ENCODE measurements at places on chromosomes 4 and X.

GRCh38 chr4:37802068-37802666 lies 24.3 kb upstream of the PGM2 start:
- peak; percentile 15 for DNase-seq

DNA sequence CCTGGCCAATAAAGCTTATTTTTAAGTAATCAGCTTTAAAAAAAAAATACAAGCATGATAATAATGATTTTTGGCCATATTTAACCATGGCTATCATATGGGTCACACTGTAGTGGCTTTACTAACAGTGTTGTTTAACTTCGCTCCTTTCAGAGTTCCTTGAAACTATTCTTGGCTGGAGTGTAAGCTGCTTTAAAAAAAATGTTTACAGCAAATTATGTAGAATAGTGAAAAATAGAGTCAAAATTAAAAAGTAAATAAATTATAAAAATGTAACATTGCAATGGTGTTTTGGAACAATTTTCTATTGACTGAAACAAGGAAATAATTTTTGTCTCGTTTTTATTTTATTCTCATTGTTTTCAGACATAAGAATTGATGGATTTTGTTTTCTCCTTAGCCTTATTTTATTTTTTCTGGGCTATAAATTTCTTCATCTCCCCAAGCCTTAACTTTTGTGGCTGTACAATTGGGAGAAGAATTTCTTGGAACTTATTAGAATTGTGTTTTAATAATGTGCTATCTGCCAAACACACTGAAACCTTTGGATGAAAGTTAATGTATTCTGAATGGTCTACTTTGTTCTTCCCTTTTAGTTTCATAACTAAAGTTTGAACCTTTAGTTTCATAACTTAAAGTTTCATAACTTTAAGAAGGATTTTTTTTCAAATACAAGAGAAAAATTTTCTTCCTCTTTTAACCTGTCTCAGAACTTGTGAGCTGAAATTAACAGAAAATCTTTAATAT lies 182.0 kb downstream of the ARHGAP24 start:
- DNase-seq = no peak

- peak; percentile 23 for DNase-seq
Measured at GRCh38 chr4:76689145-76689817, 208.7 kb downstream of the SOWAHB start.

DNA sequence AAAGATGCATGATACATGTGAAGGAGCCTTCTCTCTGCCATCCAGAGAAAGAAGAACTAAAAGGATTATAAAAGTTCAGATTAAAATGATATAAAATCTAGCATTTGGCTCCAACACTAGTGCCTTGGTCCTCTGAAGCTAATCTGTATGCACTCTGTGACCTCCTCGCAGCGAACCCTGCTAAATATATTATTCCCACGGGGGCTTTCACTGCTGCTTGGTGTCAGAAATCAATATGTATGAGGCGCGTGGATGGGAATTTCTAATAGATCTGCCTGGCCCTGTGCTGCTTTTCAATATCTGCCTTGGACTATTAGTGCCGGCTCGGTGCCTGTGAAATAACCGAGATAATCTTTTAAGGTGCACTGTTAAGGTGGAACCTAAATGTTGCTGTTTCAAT lies 69.7 kb downstream of the CXXC4 start:
- peak; percentile 9 for DNase-seq

- DNase-seq = no peak
Measured at GRCh38 chr4:23058165-23058776, 365.5 kb downstream of the GBA3 start.

DNA sequence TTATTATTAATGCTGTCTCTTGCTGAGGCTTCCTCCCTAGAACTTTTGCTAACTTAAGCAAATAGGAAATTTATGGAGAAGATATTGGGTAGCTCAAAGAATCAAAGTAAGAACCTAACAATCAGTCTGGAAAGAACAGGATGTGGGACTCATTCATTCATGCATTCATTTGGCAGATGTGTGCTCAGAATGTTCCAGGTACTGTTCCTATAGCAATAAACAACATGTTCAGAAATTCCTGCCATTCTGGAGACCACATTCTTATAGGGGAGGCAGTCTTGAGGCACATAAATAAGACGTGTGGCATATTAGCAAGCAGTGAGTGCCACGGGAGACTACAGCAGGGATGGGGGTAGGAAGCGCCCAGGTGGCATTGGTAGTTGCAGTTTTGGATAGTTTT lies 5.0 kb downstream of the GRK4 start:
- DNase-seq = no peak

- no peak for DNase-seq
Measured at GRCh38 chr4:19999775-20000414, 251.8 kb upstream of the SLIT2 start.

- DNase-seq = peak; percentile 68
Measured at GRCh38 chrX:154473683-154474082, 5.4 kb downstream of the LAGE3 start.

GRCh38 chr4:48051078-48051477 lies 34.5 kb downstream of the NIPAL1 start:
- no peak for DNase-seq

GRCh38 chr4:958696-959337 lies 14.6 kb downstream of the DGKQ start:
- DNase-seq = no peak

DNA sequence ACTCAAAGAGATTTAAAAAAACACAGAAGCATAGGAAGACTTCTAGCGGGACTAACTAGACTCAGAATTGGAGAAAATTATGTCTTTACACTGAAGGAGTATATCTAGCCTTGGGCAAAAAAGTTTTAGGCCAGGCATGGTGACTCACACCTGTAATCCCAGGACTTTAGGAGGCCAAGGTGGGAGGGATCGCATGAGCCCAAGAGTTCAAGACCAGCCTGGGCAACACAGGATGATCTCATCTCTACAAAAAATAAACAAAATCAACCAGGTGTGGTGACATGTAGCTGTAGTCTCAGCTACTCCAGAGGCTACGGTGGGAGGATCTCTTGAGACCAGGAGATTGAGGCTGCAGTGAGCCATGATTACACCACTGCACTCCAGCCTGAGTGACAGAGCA lies 99.5 kb downstream of the NEUROG2 start:
- DNase-seq = no peak

DNA sequence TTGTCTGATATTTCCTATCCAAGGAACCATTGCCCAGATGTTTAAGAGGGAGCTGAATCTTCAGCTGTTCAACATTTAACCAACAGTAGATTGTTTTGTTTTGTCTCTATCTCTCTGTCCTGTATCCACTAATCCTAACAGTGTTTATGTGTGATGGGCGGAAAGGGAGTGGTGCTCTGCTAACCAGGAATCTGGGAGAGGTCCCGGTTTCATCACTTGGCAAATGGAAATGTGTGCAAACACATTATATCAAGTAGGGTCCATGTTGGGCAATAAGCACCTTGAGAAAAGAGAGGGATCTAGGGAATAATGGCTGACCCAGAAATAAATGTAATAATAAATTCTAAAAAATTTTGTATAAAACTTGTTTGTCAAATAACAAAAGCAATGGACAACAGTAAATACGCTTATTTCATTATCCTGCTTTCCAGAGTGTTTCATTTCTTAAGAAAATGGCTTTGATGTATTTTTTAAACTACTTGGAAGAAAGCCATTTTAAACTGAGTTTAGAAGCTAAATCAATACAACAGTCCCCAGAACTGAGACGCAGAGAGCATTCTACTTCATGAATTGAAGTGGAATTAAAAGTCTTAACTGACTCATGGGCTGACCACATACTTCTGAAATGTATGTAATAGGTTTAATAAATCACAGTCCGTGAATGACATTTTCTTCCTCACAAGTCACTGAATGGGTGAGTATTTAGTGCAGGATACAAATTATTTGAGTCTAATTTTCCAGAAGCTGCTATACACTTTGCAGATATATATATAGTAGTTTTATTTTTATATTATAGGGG lies 55.8 kb downstream of the EMCN start:
- DNase-seq = no peak

DNA sequence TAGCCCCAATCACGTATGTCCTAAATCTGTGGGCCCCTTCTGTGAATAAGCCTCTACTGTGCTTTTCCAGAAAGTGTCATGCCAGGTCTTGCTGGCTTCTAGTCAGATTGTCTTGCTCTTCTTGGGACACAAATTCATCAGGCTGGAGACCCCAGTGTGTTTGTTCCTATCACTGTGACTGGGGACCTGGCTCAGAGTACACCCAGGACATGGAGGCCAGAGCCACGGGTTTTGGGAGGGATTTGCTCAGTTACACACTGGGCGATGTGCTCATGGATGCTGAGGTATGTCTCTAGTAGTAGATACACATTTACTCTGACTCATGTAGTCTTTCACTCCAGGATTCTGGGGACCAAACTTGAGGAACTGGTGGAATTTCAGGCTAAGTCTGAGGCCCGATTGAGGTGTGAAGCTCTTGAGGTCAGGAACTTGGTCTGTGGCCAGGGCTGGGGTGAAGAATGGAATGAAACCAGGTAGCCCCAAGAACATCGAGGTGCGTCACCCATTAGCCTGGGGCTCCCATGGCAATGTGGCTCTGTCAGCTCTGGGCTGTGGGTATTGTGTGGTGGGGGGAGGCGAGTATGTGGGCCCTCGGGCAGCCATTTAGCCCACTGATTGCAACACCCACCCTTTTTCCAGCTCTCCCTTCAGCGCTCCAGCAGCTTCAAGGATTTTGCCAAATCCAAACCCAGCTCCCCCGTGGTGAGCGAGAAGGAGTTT lies 7.7 kb downstream of the SASH3 start:
- no peak for DNase-seq

GRCh38 chr4:168562041-168562571 lies 65.3 kb downstream of the PALLD start:
- DNase-seq = no peak

DNA sequence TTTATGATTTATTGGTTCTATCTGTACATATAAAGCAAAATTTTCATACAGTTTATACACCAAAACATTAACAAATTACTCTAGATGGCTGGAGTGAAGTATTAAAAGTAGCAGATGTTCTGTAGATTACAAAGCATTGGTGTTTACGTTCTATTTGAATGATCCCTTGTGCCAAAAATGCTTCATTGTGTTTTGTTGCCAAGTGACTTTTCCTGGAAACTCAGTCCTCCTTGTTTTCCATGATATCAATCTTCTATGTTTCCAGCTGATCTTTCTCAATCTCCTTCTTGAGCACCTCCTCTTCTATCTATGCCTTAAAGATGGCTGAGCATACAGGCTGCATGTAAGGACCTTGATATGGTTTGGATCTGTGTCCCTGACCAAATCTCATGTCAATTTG lies 263.6 kb upstream of the CTSO start:
- no peak for DNase-seq

GRCh38 chr4:69610484-69610883 lies 29.0 kb downstream of the UGT2A2 start:
- no peak for DNase-seq

DNA sequence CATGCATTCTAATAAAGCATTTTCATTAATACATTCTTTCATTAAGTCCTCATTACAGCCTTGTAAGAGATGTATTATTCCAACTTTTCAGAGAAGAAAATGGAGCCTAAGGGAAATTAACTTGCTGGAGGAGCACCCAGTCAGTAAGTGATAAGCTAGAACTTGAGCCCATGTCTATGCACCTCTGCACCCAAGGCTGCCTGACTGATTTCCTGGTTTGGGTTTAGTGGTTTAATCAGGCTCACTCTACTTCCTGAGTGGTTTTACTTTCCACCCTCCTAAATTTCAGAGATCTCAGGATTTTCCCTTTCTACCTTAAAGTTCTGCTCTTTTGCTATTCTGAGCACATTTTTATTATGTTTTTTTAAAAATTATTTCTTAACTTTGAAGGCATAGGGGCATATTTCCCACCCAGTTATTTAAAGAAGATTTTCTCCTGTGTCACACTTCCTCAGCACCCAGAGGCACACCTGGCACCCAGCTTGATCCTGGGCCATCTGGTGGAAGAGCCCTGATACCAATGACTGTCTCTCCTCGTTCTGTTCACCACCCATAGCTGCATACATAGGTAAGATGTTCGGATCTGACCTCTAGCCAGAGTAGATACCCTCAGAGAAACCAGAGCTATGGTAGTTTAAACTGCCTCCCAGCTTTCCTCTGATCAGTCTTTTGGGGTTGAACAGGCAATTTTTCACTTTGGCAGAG lies 10.4 kb downstream of the CORIN start:
- DNase-seq = no peak

DNA sequence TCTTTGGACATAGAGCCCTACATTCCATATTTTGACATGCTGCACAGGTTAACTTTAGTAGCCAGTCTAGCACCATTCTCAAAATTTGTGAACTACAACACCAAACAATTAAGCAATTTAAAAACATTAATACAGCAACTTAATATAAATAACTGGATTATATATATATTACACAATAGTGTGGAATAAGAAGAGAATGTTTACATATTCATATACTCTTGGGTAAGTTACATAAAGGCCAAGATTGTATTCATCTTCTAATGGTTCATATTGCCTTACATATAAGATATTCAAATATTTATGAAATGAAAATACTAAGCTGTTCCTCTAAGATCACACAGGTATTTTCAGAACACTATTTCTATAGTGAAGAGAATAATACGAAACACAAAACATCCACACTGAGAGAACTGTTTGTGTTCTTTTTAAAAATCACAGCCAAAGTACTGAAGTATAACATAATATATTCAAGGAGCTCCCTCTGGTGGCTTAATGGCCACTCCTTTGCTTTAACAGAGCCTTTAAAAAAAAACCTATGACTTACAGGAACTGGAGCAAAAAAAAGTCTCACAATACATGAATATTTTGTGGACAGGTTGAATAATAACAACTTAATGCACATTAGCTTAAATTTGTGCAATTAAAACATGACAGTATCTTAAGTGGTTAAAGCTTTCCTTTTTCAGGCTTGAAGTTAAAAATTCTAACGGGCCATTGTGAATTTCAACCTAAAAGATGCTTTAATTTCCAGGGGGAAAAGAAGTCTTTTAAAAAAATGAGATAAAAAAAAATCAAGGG lies 46.2 kb downstream of the NEK1 start:
- no peak for DNase-seq

- DNase-seq = no peak
Measured at GRCh38 chr4:140819610-140820009, 63.4 kb upstream of the TBC1D9 start.

- no peak for DNase-seq
Measured at GRCh38 chr4:119750771-119751170, 122.2 kb upstream of the PDE5A start.

GRCh38 chr4:158176776-158177175 lies 4.0 kb upstream of the GASK1B start:
- no peak for DNase-seq

All from posterior cingulate gyrus (tissue), 11 donors.